ENCODE measurements at places on chromosomes 5 and 9. TPM values are rescaled to one million over a fixed set of nuclear protein-coding genes. Genes with fewer than 3 reads are reported as not detected.

DNA sequence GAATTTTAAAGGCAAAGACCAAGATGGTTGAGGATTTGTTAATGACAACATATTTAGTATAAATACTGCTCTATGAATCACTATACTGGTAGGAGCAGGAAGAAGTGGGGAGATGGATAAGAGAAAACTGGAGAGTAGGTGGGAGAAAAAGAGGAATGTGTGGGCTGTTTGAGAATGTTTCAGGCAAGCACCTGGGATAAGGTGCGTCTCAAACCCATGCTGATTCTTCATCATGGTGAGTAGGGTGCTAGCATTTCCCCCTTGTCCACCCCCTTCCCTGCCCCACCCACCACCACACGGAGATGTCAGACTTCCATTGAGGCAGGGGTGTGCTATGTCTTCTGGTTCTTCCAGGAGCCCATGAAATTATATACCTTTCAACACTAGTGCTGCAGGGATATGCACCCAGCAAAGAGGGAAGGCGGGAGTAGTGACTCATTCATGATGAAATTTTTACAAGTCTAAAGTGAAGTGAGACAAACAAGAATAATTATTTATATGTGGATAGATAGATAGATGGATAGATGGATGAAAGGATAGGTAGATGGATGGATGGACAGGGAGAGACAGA, 54.3 kb downstream of the MTX3 start:
- DNase-seq: no peak

DNA sequence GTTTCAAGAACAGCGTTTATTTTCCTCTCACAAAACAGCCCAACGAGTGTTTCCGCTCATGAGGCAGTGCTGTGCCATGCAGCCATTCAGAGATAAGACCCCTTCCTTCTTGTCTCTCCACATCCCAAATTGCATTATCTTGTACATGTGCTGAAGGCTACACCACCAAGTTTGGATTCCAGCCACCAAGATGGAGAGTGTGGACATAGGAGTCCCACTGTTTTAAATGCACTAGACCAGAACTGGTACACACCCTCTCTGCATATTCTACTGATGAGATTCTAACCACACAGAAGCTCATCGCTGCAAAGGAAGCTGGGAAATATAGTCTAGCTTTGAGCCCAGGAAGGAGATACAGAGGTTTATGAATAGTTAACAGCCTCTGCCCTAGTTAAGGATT, 509.4 kb downstream of the NFIB start:
- no peak for DNase-seq

DNA sequence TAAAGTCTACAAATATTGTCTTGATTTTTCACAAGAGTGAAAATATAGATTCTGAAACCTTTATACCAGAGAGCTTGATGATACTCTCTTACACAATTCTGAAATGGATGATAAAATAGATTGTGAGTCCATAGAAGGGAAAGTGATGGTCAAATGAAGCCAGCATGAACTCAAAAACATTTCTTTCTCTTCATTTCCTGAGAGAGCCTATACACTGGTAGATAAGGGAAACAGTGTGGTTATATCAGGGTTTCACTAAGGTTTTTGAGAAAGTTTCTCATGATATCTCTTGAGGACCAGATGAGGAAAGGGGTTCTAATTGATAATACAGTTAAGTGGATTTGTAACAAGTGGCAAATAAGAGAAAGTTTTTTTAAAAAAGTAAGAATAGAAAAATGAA, 254.1 kb downstream of the PJA2 start:
- no peak for DNase-seq

DNA sequence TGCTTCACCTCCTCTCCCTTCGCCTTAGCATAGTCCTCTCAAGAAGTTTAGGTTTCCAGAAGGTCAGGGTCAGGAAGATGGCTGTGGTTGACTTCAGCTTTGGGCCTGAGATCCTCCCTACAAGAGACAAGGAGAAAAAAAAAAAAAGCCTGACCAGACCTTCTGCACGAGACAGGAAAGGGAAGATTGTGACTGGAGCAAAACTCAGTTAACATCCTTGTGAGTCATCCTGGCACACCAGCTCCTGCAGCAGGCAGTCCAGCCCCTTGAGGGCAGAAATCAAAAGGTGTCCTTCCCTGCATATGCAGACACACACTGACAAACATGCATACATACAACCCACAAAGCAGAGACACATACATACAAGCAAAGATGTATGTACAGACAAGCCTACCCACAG, 18.0 kb upstream of the ENHO start:
- no peak for DNase-seq

DNA sequence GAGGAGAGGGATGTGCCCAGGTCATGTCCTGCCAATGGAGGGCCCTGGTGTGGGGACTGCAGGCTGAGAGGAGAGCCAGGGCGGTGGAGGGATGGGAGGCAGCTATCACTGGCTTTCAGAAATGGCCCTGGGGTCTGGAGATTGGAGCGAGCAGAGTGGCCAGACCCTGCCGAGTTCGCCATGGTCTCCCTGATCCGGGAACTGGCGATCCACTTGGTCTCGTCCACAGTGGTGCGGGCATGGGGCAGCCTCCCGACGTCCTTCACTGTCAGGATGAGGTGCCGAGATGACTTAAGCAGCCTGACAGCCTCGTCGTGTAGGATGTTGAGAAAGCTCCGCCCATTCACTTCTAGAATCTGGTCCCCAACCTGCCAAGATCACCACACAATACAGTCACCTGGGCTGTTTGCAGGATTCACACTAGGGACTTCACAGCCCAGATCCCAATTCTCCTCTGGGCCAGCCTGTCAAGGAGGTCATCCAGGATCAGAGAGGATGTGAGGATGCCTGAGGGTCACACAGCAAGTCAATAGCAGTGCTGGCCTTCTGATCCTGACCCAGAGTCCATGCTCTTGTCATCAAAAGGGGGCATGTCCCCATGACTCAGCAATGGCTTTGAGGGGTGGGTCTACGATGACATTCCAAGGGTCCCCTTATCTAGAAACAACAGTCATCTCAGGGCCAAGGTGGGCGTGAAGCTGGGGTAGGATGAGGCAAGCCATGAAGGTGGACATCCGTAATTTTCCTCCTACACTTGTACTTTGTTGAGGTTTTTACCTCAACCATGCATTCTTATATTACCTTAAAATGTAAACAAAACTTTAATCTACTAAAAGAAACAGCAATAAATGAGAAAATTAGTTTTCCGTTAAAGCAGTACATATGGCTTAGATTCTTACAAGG, 38.5 kb upstream of the AKNA start:
- no peak for DNase-seq

- DNase-seq: no peak
Observed at GRCh38 chr9:19995619-19996018, 206.8 kb upstream of the SLC24A2 start.

DNA sequence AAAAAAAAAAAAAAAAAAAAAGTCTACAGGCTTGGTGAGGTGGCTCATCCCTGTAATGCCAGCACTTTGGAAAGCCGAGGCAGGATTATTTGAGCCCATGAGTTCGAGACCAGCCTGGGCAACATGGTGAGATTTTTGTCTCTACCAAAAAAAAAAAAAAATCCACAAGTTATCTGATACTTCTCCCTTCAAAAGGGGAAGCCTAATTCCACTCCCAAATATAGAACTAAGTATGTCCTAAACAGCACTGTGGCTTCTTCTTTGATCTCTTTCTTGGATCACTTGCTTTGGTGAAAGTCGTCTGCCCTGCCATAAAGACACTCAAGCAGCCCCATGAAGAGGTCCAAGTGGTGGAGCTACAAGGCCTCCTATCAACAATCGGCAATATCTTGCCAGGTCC, 18.8 kb upstream of the STING1 start:
- DNase-seq: no peak

- DNase-seq: no peak
Observed at GRCh38 chr9:37997636-37998374, 71.2 kb downstream of the SHB start.

DNA sequence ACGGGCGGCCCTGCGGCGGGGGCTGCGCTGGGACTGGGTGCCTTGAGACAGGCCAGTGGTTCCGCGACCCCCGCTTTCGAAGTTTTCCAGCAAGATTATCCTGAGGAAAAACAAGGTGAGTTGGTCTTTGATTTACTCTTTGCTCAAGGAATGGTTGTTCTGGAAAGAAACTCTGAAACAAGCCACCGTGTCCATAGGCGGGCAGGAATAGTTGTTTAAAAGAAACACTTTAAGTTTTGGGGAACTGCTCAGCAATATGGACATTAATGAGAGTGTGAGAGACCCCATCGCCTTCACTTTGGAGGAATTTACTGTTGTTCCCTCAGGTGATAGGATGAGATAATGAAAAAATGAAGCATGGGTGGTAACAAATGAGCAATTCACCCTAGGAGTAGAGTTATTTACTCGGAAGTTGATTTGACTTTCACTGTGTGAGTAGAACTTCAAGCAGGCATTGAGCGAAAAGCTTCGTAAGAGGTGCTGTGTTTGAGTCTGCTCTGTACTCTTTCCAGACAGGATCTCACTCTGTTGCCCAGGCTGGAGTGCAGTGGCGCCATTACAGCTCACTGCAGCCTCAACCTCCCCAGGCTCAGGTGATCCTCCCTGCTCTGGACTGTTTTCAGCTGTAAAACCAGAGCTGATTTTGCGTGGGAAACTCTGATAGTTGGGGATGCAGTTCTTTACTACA, 1.1 kb downstream of the DMRTA1 start:
- no peak for DNase-seq

DNA sequence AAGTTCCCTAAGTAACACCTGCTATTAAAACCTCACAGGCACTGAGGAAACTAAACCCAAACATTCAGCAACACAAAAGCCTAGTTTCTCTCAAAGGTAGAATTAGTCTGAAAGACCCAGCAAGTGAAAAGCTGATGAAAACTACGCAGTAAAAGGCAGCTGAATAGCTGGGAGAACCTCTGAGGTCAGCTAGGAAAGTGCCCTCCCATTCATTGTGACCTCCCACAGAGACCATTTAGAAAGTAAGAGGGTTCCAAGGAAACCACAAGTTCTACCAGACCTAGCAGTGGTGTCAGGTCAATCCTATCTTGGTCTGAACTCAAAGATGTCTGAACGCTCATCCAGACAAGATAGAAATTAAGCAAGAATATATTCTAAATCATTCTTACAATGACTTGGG, 144.7 kb downstream of the SSBP2 start:
- DNase-seq: no peak

GRCh38 chr9:357560-357959, 142.9 kb downstream of the DOCK8 start:
- no peak for DNase-seq

DNA sequence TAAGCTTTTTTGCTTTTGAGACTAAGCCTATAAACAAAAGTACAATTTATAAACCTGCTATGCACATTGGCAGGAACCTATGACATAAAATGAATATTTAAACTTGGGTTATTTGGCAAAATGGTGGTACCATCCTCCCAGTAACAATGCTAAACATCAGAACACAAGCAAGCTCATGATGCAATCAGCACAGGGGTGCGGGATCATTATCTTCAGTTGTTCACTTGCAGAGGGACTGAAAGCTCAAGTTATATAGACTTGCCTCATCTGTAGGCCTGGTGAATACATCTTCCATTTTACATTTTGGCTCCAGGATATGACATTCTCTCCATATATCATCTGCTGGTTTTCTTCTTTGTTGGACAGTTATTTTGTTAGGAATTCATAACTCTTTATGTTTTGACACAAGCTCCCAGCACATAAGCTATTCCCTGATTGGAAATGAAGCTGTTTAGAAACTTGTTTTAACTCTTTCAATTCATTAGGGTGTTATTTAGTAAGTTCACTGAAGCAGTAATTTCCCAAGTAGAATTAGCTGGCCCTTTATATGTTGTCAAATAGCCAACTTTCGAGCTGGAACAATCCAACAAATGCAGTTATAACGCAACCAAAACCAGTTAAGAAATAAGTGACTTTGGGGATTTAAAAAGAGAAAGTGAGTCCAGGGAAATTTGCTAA, 124.7 kb upstream of the LIFR start:
- DNase-seq: no peak

GRCh38 chr9:84670138-84671041, 861 bp downstream of the NTRK2 start:
- DNase-seq: peak; percentile 30

DNA sequence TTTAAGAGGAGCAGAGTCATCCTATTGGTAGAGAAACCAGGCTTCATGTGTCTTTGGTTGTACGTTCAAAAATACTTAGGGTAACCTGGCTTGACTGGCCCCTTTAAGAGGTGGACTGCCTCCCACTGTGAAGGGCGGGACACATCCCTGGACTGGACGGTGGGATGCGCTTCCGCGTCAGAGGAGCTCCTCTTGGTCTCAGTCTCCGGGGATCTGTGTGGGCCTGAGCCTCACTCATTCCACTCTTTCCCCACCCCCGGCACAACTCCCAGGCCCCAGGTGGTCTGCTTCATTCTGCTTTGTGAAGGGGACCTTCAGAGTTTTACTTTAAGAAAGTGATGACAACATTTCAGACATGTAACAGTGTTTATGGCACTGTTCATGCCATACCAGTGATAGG, 601.1 kb downstream of the IRX1 start:
- DNase-seq: no peak

DNA sequence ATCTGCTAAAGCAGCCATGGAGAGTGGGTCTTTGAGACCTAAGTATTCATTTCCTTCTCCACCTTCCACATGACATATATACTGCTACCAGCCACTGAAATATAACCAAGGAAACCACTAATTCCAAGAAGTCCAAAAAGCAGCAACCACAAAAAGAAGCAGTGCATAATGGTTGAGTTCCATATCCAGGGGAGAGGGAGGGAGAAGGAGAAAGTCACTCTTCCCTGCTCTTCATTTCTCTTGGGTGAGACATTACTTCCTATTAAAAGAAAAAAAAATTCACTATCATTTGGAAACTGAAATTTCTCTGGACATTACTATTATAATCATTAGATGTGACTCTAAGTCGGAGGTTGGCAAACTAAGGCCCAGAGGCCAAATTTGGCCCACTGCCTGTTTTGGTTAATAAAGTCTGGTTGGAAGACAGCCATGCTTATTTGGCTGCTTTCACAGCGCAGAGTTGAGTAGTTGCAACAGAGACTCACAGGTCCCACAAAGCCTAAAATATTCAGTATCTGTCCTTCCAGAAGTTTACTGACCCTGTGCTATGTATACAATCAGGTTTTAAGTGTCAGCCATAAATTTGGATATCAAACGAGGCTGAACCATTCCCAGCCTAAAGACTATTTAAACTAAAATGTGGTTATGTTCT, 168.6 kb downstream of the MPDZ start:
- no peak for DNase-seq

DNA sequence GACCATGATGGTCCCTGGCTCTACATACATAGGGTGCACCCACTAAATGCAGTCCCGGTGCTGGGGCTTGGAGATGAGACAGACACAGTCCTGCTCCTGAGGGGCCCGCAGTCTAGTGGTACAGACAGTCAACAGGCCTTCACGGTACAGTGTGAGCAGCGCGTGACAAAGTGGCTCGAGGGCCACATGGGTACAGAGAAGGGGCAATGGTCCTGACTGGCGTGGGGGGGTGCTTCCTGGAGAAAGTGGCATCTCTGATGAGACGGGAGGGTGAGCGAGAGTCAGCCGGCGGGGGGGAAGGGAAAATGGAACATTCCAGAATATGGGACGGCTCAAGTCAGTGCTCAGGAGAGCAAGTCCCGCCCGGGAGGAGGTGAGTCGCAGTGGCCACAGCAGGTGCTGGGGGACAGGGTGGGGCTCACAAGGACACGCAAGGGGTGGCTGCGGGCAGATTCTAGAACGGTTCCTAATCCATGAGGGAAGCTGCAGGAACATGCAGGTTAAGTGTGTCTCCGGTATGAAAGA, 38.0 kb downstream of the WHRN start:
- no peak for DNase-seq

- no peak for DNase-seq
Observed at GRCh38 chr5:149127394-149127955, 13.8 kb upstream of the ABLIM3 start.

Gene MEIKIN
- not detected for total RNA-seq

Gene C9
- not detected for total RNA-seq

Gene FXN
- 14.4 TPM for total RNA-seq

Gene NOXA1
- total RNA-seq: 0.36 TPM

Gene EQTN
- not detected for total RNA-seq

Gene PGM5
- total RNA-seq: 1.2 TPM

Gene SPINK6
- total RNA-seq: not detected
